ENCODE measurements at places on chromosomes 2 and 18. TPM values are rescaled to one million over a fixed set of nuclear protein-coding genes. Genes with fewer than 3 reads are reported as not detected.

- DNase-seq: peak; percentile 85
Observed at GRCh38 chr18:2654928-2655177, 673 bp upstream of the SMCHD1 start.

GRCh38 chr18:34691614-34692013, 18.5 kb upstream of the DTNA start:
- no peak for DNase-seq

DNA sequence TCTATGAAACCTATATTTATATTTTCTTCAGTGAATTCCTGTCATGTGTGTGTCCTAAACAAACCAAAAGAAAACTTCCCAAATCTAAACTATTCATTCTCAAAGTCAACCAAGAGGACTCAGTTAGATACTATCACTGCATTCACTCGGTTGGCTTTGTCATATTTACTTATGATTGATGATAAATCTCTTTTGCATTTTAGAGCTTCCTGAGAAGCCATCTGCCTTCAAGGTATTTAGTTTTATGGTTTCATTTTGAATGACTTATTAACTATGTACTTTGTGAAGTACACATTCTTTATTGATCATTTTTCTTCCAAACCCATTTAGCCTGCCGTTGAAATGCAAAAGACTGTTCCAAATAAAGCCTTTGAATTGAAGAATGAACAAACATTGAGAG, 36.2 kb downstream of the ANKRD30B start:
- DNase-seq: no peak

GRCh38 chr2:144586476-144586875, 66.6 kb upstream of the ZEB2 start:
- no peak for DNase-seq

- DNase-seq: no peak
Observed at GRCh38 chr2:18677280-18677679, 87.9 kb upstream of the NT5C1B start.

GRCh38 chr2:44333994-44334393, 27.3 kb downstream of the PREPL start:
- no peak for DNase-seq

GRCh38 chr2:99819766-99820165, 322.6 kb downstream of the AFF3 start:
- DNase-seq: no peak

DNA sequence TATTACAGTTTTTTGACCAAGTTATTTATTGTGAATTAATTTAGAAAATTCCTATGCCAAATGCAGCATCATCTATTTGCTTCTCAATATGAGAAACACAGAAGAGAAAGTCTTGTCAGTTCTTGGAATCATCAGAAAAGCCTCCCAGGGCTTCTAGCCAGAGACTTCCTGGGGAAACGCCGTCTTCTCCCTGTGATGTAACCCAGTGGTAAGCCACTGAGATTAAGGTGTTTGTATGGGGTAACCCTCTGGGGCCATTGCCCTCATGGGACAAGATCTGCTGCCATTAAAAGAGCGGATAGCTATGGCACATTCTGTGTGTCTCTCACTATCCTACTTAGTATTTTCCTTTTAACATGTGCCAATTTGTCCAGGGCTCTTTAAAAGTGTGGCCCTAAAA, 28.0 kb downstream of the ANKRD29 start:
- no peak for DNase-seq

GRCh38 chr2:122108186-122108585, 352.7 kb downstream of the TSN start:
- DNase-seq: no peak

- DNase-seq: no peak
Observed at GRCh38 chr2:51778806-51779205, 746.9 kb upstream of the NRXN1 start.

The LYG1 gene
- 0.49 TPM for polyA plus RNA-seq

The SLC9A4 gene
- not detected for polyA plus RNA-seq

DNA sequence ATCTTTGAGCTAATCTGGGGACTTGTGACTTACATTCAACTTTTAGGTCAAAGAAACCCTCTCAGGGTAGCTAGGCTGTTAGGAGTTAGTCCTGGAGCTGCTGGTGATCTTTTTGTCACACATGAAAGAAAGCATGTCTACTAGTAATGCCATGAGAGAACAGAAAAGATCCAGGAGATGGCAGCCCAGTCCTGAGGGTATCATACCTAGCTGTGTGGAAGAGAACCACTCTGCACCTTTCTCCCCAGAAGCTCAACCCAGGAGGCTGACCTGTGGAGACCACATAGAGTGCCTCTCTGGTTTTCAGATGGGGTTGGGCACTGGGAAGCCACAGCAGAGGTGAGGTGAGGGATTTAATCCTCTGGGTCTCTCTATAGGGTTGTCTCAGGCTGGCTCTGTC, 460.2 kb upstream of the UBE2E3 start:
- no peak for DNase-seq

The CLEC4F gene
- not detected for polyA plus RNA-seq

DNA sequence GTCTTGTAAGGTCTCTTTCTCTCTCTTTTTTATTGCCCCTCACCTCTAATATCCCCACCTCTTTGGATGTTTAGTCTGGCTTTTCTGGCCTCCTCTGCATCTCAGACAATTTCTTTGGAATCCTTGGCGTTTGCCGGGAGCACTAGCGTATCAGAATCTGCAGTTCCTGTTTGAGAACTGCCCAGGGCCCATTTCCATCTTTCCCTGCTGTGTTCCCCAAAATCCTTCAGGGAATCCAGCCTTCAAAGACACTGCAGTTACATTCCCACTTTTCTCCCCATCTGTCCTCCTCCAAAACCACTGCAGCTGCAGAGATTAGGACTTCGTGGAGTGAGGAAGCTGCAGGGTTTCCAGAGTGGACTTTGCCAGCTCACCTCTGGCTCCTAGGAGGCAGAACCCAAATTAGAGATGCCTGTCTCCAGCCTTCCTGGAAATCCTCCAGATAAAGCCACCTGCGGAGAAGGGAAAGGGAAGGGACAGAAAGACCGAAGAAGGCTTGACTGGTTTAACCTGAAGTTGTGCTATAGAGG, 2.7 kb downstream of the VSNL1 start:
- DNase-seq: no peak

DNA sequence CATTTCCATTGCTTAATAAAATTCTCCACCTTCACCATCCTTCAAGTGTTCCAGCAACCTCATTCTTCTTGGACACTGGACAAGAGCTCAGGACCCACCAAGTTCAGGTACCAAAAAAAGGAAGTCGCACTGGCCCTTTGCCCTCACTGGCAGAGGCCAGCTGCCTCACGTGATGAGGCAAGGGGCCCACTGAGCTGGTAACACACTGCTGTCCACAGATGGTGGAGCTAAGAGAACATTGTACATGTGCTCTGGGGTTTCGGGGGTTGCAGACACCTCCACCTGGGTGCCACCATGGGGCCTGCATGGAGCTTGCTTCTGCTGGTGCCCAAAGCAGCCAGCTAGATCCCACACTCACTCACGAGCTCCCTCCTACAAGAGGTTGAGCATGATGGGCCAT, 71.3 kb downstream of the SCG2 start:
- no peak for DNase-seq

DNA sequence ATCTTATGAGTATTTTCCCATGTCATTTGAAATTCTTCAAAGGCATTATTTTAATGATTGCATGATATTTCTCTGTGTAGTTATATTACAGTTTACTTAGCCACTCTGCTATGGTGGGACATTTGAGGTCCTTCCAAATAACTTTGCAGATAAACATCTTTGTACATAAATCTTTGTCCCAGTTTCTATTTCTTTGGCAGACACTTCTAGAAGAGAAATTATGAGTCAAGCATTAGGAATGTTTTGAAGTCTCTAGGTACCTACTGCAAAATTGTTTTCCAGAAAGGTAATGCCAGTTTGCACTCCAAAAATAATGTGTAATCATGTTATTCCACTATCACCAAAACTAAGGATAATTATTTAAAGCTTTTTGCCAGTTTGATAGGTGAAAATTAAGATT, 149.7 kb downstream of the EN1 start:
- DNase-seq: no peak

The WDR7 gene
- 17.8 TPM for polyA plus RNA-seq

The CTAGE1 gene
- polyA plus RNA-seq: not detected

The TWIST2 gene
- polyA plus RNA-seq: not detected

GRCh38 chr2:56380861-56381260, 197.1 kb downstream of the CCDC85A start:
- no peak for DNase-seq

- DNase-seq: no peak
Observed at GRCh38 chr18:60534538-60534937, 162.0 kb upstream of the MC4R start.

GRCh38 chr18:59293317-59293716, 20.1 kb upstream of the RAX start:
- DNase-seq: no peak

The METTL21A gene
- 39.4 TPM for polyA plus RNA-seq

GRCh38 chr2:16394072-16394985, 271.3 kb downstream of the CYRIA start:
- no peak for DNase-seq

The TANK gene
- 43.8 TPM for polyA plus RNA-seq

The NPPC gene
- polyA plus RNA-seq: 0.27 TPM

DNA sequence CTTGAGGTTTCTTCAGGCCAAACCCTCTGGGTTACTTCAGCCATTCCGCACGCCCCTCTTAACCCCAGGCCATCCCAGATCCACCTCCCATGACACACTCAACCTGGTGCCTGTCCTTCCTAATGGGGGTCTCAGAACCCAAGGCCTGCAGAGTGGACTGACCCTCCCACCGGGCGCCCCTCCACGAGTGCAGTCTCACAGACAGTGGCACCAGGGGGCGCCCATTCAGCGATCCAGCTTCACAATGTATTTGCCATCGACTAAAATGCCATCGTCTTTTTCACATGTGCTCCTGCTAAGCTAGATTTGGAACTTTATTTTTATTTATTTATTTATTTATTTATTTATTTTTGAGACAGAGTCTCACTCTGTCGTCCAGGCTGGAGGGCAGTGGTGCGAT, 38.5 kb downstream of the INPP5D start:
- DNase-seq: no peak

DNA sequence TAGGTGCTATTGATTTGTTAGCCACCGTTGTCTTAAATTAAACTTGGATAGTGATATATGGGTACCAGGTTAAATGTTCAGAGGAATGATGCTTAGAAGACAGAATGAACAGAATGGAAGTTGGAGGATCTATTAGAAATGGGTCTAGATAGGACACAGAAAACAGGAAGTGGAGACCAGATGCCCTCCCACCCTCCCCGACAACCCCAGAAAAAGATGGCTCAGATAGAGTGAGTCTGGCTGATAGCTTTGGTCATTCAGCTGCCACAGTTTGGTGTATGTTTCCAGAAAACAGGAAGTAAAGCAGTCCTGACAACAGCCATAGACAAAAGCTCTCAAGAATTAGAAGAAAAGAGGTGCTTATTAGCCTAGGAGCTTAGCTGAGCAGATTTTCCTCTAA, 71.5 kb upstream of the DSG1 start:
- DNase-seq: no peak

The ABCB11 gene
- polyA plus RNA-seq: not detected

The METAP1D gene
- 5.1 TPM for polyA plus RNA-seq

DNA sequence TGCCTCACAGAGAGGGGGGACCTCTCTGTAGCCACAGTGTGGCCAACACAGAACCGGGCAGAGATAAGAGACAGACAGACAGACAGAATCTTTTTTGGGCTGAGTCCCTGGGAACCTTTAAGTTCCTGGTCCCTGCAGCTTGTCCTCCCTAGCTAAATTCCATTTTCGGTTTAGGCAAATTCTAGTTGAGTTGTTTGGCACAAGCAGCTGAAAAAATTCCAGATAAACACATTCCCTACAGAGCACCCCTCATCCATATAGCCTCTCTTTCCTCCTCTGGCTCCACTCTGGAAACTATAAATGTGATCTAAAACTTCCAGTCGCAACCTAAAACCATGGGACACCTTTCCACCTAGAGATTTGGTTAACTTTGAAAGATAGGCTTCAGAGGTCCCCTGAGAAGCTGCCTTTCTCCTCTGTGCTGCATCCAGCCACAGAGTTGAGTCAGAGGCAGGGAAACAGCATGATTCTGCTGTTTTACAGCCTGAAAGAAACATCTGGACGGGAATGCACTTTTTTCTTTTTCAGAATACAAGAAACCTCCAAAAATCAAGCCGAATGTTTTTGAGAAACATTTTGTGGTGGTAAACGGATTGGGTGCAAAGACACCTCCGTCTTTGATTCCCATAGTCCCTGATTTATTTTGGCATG, 30.9 kb downstream of the SLC4A3 start:
- no peak for DNase-seq

GRCh38 chr2:181308766-181309515, 148.2 kb upstream of the ITGA4 start:
- peak; percentile 32 for DNase-seq

- DNase-seq: no peak
Observed at GRCh38 chr2:11559066-11559785, 25.4 kb downstream of the GREB1 start.

- DNase-seq: no peak
Observed at GRCh38 chr2:37283207-37283606, 41.4 kb downstream of the PRKD3 start.

DNA sequence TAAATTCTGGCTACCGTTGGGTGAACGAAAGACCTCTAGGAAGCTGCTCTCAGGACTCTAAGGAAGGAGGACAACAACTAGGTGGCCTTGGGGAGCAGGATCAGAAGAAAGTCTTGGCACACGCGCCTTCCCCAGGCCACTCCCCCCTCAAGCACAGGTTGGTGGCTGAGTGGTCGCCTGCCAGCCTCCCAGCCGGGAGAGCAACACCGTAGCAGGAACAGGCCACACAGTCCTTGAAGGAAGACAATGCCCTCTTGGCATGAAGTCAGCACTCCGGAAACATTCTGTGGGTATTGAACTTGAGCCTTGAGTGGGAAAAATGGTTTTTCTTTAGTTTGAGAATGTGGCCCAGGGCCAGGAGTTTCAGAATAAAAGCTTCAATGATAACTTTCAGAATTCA, 87.4 kb upstream of the AGAP1 start:
- DNase-seq: no peak

- no peak for DNase-seq
Observed at GRCh38 chr2:144738749-144739148, 218.8 kb upstream of the ZEB2 start.

The TMEM247 gene
- not detected for polyA plus RNA-seq

GRCh38 chr18:58633874-58634273, 5.0 kb upstream of the ALPK2 start:
- no peak for DNase-seq

DNA sequence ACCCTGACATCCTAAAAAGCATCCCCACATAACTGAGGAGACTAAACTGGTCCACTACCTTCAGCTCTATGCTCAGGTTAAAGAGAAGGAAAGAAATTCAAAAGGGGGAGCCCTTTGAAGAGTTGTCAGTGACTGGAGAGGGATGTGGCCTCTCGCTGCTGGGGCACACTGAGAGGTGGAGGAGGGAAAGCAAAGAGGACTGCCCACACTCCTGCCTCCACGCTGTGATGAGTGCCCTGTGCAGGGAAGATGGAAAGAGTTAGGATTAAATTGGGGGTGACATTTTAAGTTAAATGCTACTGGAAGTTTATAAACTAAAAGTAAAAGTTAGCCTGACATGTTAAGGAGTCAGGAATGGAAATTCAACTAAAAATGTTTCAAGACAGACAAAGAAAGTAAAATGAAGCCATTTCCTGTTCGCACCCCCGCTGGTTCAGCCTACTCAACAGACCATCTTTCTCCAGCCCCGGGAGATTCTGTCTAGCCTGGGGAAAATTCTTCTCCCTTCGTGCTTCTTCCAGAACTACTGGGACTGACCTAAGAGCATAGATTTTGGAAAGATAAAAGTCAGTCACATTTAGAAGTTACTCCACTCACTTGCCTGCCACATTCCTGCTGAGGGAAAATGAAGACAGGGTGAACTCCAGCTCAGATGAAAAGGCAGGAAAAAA, 17.8 kb upstream of the INO80C start:
- no peak for DNase-seq

The SIX3 gene
- not detected for polyA plus RNA-seq
